ENCODE measurements at places on chromosomes 7 and 10.

GRCh38 chr7:10706875-10707493 lies 266.7 kb upstream of the PHF14 start:
- DNase-seq = no peak

DNA sequence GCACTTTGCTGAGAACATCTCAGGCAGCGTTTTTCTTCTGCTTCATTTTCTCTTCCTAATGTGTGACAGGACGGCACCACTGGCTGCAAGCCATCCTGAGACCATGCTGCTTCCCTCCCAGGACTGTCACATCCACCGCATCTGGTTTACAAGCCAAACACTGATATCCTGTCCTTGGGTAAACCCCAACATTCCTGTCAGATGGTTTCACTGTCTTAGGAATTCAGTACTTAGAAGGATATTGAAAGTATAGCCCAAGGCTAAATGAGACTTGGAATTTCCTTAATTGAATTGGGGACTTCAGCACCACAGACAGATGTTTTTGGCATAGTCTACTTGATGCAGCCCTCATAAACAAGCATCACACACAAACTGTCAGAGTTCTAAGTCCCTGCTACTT lies 74.2 kb upstream of the PLXNA4 start:
- DNase-seq = no peak

GRCh38 chr10:43287056-43288007 lies 20.5 kb upstream of the RASGEF1A start:
- DNase-seq = peak; percentile 30

- no peak for DNase-seq
Measured at GRCh38 chr7:112331492-112331891, 118.8 kb upstream of the IFRD1 start.

DNA sequence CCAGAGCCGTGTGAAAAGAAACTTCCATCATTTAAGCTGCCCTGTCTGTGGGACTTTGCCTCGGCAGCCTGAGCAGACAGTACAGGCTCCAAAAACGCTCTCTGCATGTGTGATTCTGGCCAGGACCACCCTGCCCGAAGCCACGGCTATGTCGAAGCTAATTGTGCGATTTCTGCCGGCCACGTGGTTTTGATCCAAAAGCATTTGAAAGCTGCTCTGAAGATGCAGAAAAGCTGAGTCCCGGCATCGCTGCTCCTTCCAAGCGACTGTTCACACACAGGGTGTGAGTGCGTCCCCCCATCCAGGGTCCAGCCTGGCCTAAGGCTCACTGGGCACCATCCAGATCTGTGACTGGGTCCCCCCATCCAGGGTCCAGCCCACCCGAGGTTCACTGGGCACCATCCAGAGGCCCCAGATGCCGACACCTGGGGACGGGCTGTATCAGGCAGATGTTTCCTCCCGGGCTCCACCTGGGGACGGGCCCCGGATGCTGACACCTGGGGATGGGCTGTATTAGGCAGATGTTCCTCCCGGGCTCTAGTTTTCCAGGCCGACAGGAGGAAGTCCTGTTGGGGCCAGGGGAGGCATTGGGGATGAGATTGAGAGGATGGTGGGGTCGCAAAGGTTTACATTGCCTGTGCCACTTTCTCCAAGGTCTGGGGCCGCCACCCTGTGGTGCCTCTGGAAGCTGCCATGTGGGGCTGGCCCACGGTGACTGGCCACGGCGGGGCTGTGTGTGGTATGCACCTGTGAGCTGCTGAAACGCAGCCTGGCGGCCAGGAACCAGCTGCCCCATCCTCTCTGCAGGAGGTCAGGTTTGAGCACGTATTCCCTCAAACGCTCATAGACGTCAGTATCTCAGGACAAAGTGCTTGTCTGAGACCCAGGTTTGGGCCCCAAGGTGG lies 527.4 kb downstream of the DNAJB6 start:
- DNase-seq = no peak

DNA sequence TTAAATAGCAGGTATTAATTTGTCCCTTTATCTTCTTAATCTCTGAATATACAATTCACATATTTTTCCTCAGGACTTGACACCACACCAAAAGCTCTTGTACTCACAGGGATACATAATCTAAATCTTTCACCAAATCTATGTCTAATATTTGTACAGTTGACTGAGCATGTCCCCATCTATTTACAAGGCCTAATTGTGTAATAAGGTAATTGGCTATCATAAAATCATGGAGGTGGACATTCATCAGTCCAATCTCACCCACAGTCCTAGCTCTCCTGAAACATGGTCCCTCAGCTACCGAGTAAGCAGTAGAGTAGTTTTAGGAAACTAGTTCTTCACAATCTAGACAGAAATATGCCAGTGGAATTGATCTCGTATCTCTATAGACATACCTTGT lies 30.3 kb upstream of the EGFR start:
- DNase-seq = no peak

DNA sequence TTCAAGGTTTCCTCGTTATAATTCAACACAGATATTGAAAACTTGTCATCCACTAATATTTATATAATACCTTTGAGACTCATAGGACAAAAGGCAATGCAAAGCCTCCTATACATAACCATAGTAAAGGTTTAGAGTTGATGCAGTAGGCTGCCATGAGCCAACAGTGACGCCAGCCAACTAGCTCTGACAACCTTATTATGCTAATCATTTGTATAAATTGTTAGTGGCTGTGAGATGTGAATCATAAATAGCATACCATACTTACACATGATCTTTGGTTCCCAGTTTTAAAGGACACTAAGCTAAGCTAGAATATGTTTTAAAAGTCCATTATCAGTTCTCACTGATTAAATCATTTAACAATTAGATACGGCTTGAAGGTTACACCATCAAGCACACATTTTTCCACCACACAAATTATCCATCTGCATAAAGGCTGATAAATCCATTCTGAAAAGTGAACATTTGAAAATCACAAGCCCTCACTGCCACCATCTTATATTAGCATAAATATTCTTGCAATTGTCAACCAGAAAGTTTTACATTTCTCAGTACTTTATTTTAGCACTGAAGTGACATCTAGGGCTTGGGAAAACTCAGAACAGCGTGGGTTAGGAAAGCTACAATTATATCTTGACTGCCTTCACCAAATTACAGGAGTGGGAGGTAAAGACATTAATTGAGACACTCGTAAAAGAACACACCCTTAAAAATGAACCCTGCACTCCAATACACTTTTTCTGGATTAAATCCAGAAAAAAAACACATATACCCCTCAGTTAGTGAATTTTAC lies 30.7 kb downstream of the COA1 start:
- no peak for DNase-seq

DNA sequence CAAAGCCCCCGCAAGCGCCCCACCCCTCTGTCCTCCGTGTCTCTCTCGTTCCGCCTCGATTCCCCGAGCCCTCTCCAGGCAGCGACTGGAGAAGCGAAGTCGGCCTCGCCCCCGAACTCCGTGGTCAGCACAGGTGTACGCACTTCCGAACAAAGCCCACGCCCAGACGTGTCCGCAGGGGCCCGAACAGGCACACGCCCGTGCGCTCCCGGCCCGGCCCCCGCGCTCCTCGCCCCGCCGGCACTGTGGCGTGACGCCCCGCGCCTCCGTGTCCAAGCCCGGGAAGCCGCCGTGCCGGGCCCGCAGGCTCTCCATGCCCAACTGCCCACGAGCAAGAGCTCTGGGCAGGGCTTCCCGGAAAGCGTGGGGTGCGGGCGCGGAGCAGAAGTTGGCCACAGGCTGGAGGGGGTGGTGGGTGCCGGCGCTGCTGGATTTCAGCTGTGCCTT lies 662 bp downstream of the NRCAM start:
- DNase-seq = no peak

DNA sequence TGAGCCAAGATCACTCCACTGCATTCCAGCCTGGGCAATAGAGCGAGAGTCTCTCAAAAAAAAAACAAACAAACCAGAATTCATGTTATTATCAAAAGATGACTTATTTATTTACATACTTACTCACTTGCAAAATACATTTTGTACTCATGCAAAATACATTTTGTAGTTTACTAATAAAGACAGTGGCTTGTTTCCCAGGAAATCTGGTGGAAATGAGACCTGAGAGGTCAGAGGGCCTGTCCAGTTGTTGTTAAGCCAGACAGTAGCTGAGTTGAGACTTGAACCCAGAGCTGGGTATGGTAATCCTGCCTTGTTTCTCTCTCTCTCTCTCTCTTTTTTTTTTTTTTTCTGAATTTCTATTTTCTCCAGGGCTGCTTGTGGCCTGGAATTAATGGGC lies 29.5 kb downstream of the PDSS1 start:
- DNase-seq = no peak

DNA sequence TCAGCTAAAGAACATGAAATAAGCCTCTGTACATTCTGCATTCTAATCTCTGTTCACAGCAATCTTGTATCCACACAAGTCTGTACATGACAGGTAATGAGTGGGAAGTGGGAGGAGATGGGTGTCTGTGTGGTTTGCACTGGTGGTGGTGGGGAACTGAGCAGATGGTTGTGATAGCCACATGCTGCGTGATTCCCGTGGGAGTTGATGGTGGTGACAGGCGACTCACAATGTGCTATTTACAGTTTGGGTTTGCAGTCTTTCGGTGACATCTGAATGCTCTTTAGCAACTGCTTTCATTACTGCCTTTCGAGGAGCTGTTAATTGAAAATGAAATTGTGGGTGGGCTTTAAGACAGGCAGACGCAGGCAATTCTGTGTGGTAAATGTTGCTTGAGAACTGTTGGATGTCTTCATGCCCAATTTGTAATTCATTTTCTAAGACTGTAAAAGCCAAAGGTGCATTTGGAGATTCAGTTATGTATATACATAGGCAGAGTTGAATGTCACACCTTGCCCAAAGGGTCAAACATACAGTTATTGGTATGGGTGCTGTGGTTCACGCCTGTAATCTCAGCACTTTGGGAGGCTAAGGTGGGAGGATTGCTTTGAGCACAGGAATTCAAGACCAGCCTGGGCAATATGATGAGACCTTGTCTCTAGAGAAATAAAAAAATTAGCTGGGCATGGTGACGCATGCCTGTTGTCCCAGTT lies 308.2 kb downstream of the AUTS2 start:
- no peak for DNase-seq

DNA sequence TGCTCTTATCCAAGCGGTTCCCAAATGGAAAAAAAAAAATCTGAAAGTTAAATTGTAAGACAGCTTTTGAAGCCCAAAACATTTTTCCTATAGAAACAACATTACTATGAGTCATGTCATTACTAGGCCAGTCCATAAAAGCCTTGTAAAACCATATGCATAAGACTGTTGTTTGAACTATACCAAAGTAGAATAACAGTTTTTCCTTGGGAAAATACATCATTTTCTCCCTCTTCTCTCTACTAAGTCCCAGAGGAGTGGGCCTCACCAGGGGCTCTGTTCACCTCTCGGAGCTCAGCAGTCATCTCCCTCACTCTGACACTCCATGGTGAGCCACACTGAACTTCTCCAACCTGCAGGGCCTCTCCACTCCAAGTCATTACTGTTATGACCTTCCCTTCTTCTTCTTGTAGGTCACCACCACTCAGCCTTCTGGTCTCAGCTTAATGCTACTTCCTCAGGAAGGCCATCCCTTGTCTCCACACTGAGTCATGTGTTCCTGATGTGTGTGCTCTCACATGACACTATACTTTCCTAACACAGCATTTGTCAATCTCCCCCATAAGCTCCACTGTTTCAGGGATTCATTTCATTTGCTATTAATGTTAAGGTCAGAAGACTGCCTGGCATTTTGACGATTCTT lies 32.5 kb downstream of the ZNF438 start:
- no peak for DNase-seq

- no peak for DNase-seq
Measured at GRCh38 chr10:26432938-26433337, 5.2 kb upstream of the APBB1IP start.

- no peak for DNase-seq
Measured at GRCh38 chr7:75565132-75565837, 73.2 kb downstream of the SPDYE5 start.

DNA sequence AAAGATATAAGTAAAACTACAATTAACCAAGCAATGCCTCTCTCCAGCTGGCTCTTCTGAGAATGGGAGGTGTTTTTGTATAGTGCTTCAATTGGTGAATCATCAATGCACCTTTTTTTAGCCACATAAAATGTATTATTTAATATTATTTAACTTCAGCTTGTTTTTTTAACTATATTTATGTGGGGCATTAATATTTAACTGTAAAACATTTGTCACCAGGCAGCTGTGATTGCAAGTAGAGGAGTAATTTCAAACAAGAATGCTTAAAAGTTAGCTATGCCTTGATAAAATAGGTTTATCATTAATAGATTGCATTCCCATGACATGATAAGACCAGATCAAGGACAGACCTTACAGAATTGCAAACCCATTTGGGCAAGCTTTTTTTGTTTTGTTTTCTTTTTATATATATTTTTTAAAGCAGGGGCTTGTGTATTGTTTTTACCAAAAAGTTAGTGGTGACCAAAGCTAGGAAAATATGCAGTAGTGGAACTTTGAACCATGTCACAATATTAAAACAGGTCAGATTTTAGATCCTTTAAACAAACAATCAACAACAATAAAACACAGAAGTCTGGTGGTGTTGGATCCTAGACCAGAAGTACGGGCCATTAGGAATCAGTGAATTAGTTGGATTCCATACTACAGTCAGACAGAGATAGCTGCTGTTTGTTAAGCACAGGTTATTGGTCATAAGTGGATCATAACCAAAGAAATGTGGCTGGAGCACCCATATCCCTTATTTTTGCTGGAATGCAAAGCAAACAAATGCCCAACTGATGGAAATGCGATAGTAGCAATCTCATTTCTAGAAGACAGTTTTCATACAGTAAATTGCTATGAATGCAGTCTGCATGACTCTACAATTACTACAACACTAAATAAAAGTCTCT lies 2.9 kb downstream of the CAV2 start:
- DNase-seq = no peak

GRCh38 chr10:102812231-102812876 lies 24.9 kb downstream of the CYP17A1 start:
- no peak for DNase-seq

GRCh38 chr10:126124668-126125349 lies 228.4 kb downstream of the FANK1 start:
- no peak for DNase-seq

GRCh38 chr10:22704942-22705341 lies 9.4 kb downstream of the PIP4K2A start:
- no peak for DNase-seq

GRCh38 chr7:134212576-134213546 lies 85.7 kb downstream of the LRGUK start:
- no peak for DNase-seq

DNA sequence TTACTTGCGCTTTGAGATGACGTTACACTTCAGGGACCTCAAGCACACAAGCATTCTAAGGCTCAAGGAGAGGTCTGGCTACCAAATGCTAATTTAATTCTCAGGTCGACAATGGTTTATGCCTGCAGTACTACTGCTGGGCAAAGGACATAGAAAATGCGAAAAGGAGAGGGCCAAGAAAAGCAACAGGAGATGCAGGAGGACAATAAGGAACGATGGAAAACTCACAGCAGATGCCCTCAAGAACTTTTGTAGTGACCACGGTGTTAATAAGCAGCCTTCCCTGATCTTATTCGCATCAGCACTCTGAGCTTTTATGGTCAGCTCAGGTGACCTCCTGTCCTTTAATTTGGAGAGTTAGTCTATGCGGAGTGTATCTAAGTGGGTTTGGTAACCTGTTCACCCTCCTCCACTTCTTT lies 146.3 kb downstream of the GPR85 start:
- no peak for DNase-seq

GRCh38 chr7:136009488-136010079 lies 32.4 kb upstream of the MTPN start:
- DNase-seq = no peak
